ENCODE measurements at places on chromosomes 13 and 19.

- DNase-seq = no peak
These were observed 6.8 kb upstream of the ERCC5 start for GRCh38 chr13:102838982-102839381.

GRCh38 chr13:110559429-110559943 lies 2.0 kb downstream of the RAB20 start:
- peak; percentile 35 for DNase-seq

DNA sequence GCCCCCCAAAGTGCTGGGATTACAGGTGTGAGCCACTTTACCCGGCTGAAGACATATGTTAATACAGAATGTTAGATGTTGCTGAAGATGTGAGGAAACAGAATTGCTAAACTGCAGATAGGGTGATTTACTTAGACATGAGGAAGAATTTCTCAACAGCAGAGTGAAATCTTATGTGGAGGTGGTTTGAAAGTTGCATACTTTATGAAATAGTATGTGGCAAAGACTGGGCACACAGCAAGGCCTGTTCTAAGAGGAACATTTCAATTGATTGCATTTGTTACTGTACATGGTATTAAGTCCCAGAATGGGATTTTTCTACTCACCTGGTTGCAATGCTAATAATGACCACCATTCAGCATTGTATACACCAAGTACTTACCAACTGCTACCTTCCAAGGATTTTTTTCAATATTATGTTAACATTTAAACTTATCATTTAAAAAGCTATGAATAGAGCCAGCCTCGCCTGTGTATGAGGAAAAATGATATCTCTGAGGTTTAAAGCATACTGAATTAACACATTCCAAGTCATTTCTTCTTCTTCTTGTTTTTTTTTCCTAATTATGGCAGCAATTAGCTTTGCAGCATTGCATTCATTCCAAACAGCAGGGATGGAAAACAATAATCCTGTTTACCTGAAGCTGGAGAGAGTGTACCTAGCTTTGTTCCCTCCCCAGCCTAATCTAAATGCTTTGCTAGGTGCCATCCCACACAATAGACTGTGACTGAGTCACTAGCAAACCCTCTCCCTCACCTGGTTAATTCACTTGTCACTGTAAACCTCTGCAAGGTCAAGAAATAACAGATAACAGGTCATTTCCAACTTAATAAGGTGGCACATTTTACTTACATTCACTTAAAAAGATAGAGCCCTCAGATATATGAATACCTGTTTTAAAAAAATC lies 19.4 kb upstream of the KLF5 start:
- DNase-seq = no peak

DNA sequence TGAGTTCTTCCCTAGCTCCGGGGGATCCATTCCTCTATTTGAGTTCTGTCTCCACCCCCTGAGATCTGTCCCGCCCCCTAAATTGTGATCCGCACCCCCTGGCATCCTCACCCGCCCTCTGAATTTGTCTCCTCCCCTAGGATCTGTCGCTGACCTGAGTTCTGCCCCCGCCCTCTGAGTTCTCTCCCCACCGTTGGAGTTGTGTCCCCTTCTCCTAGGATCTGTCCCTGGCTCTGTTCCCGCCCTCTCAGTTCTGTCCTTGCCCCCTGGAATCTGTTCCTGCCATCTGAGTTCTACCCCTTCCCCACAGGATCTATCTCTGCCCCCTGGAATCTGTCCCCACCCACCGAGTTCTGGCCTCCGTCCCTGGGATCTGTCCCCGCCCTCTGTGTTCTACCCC lies 1.0 kb upstream of the SLC17A7 start:
- no peak for DNase-seq

DNA sequence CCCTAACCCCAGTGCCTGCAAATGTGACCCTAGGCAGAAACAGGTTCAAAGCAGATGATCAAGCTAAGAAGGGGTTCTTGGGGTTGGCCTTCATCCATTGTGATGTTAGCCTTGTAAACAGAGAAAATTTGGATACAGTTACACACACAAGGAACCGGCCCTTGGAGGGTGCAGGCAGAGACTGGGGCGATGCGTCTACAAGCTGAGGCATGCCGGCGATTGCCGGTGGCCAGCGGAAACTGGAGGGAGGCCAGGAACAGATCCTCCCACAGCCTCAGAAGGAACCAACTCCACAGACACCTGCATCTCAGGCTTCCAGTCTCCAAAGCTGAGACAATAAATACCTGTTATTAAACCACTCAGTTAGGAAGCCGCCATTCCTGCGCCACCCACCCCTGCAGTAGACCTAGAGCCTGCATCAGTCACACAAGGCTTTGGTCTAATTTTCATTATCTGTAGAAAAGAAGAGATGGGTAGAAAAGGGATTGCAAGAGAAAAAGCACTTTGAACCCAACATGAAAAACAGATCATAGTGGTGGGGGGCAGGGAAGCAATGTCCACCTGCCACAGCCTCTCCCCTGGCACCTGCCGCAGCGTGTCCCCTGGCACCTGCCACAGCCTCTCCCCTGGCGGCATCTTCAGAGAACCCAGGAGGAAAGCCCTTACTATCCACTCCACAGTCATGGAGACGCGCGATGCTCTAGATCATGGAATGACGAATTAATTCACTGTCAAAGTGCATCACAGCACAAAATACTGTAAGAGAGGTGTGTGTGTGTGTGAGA lies 119.7 kb upstream of the SOX1 start:
- DNase-seq = no peak

DNA sequence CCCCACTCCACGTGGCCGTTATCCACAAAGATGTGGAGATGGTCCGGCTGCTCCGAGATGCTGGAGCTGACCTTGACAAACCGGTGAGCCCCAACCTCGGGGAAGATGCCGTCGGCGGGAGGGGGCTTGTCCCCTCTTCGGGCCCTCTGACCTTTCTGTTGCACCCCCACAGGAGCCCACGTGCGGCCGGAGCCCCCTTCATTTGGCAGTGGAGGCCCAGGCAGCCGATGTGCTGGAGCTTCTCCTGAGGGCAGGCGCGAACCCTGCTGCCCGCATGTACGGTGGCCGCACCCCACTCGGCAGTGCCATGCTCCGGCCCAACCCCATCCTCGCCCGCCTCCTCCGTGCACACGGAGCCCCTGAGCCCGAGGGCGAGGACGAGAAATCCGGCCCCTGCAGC lies 4.8 kb downstream of the CCER2 start:
- no peak for DNase-seq

GRCh38 chr19:53789708-53790678 lies 34.1 kb downstream of the NLRP12 start:
- DNase-seq = no peak

- no peak for DNase-seq
These were observed 29.3 kb downstream of the MTUS2 start for GRCh38 chr13:28849441-28849840.

DNA sequence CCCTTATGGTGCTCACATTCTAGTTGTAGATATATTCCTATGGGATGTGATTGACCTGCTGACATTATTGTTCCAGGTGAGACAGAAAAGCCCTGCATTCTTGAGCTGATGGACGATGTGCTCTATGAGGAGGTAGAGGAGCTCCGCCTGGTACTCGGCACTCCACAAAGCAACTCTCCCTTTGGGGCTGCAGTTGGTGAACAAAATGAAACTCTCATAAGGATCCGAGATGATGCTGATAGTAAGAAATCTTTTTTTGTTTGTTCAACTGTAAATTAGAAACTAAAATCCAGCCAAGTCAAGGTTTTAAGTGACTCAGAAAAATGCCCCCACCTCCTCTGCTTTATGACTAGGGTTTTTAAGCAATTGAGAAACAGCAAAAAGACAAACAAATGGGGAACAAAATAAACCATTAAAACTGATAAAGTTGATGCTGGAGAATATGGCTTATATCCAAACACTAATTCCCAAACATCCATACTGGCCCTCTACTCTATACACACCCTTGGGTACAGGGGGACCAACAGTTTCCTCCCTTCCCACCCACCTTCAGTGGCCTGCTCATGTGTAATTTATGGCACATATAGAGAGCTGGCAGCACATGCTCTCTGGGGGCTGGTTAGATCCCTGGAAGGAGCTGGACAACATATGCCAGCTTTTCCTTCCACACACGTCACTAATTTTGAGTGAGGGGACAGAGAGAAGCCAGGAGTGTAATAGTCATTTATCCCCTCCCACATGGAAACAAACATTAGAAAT lies 139.6 kb downstream of the STOML3 start:
- DNase-seq = no peak

DNA sequence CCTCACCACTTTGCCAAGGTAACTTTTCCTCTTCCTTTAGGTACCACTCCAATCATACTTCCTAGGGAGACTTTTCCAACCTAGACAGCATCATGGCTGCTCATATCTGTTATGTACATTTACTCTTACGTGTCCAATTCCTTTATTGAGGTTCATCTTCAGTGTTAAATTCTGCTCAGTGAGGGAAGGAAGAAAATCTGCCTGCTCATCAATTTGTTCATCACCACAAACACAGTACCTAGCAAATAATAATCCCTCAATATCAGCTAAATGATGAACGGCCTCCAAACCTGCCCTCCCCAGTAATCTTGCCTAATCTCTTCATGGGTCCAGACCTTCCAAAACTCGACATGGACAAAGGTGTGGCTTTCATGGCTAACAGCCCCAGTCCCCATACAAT lies 380.8 kb downstream of the KCTD12 start:
- DNase-seq = no peak

Measured in C1 segment of cervical spinal cord (tissue), 14 donors.